ENCODE measurements at places on chromosomes 12 and 14. TPM values are rescaled to one million over a fixed set of nuclear protein-coding genes. Genes with fewer than 3 reads are reported as not detected.

- peak overlapping the region; percentile 21 for H3K4me3 ChIP-seq
- no peak for DNase-seq
- no peak overlapping the region for H3K27ac ChIP-seq
- peaks cover 51% of the 10 kb centered on the region for H3K4me1 ChIP-seq
- H3K36me3 ChIP-seq, result no peaks in the 10 kb centered on the region
These were observed 911 bp upstream of the SCNN1A start for GRCh38 chr12:6376079-6376869.

DNA sequence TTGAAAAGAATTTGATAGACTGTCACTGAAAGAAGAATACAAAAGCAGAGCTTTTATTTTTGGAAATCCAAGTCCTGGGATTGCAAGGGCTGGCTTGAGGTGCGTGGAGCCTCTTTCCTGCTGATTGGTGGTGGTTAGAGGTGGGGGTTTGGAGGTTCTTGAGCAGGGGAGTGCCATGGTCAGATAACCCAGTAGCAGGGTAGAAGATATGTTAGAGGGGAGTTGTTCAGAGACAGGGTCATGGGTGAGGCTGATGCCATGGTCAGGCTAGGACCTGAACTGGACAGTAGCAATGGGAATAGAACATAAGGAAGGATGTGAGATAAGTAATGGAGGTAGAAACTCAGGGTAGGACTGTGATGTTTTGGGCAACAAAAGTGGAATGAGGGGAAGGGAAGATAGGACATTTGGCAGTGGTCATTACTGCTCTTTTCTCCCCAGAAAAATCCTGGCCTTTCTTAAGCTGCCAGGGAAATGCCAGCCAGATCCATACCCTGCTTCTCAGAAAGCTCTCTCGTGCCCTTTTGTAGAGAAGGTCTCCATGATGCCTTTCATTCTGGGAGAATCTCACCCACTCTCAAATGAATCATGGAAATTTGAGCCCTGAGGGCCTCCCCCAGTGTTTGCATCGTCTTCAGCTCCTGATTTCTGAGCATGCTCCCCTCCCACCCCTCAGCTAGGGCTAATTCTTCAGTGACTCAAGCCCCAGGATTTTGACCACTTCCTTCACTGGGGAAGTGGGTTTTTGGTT lies 9.5 kb downstream of the EMP1 start:
- no peaks in the 10 kb centered on the region for H3K27me3 ChIP-seq
- H3K27ac ChIP-seq, result no peak overlapping the region
- peaks cover 6% of the 10 kb centered on the region for H3K4me1 ChIP-seq
- no peaks in the 10 kb centered on the region for H3K36me3 ChIP-seq
- no peak overlapping the region for H3K4me3 ChIP-seq

- H3K4me3 ChIP-seq, result no peak overlapping the region
- peaks cover 23% of the 10 kb centered on the region for H3K4me1 ChIP-seq
- no peak overlapping the region for H3K27ac ChIP-seq
- no peaks in the 10 kb centered on the region for H3K36me3 ChIP-seq
These were observed 47.9 kb downstream of the WDR20 start for GRCh38 chr14:102187568-102188001.

GRCh38 chr14:50964683-50965390 lies 20.6 kb upstream of the PYGL start:
- H3K4me3 ChIP-seq, result no peak overlapping the region
- no peak for DNase-seq
- H3K4me1 ChIP-seq, result no peaks in the 10 kb centered on the region
- H3K36me3 ChIP-seq, result no peaks in the 10 kb centered on the region
- no peak overlapping the region for H3K27ac ChIP-seq

DNA sequence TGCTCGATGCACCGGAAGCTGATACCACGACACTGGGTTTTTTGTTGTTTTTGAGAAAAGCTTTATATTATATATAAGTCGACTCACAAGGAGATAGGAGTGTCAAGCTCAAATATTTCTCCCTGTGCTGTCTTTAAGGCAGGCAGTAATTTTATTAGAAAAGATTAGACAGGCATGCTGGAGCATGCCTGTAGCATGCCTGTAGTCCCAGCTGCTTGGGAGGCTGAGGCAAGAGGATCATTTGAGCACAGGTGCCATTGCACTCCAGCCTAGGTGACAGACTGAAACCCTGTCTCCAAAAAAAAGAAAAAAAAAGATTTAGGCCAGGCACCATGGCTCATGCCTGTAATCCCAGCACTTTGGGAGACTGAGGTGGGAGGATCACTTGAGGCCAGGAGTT lies 51.8 kb downstream of the GNS start:
- no peaks in the 10 kb centered on the region for H3K27me3 ChIP-seq
- H3K4me3 ChIP-seq, result no peak overlapping the region
- peaks cover 11% of the 10 kb centered on the region for H3K36me3 ChIP-seq

DNA sequence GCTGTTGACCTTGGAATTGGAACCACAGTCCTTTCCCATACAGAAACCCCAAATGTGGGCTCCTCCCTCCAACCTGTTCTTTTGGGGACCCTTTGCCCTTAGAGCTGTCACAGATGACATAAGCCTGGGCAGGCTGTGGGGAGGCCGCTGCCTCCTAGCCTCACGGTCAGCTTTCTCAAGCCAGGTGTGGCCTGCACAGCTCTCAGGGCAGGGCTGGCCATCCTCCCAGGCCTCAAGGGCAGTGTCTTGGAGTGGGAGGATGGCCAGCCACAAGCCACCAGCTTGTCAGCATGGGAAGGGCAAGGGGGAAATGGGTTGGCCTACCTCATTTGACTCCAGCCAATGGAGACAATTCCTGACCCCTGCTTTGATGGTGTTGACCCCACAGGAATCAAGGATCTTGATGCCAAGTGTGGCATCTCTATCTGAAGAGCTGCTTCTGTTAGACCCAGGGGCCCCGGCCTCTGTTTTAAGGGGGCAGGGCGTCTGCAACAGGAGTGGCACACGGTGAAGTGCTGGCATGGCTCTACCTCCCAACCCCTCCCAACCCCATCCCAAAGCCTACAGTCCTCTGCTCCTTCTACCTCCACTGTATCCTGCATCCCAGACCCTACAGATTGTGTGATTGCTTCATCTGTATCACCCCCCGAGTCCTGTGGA lies 11.5 kb downstream of the CBLN3 start:
- peaks cover 9% of the 10 kb centered on the region for H3K4me1 ChIP-seq
- no peak overlapping the region for H3K4me3 ChIP-seq
- no peaks in the 10 kb centered on the region for H3K27me3 ChIP-seq
- H3K27ac ChIP-seq, result no peak overlapping the region

GRCh38 chr14:75313294-75313693 lies 34.7 kb downstream of the FOS start:
- no peaks in the 10 kb centered on the region for H3K4me1 ChIP-seq
- no peak overlapping the region for H3K4me3 ChIP-seq
- no peaks in the 10 kb centered on the region for H3K36me3 ChIP-seq
- DNase-seq, result no peak
- no peak overlapping the region for H3K27ac ChIP-seq
- H3K27me3 ChIP-seq, result no peaks in the 10 kb centered on the region

DNA sequence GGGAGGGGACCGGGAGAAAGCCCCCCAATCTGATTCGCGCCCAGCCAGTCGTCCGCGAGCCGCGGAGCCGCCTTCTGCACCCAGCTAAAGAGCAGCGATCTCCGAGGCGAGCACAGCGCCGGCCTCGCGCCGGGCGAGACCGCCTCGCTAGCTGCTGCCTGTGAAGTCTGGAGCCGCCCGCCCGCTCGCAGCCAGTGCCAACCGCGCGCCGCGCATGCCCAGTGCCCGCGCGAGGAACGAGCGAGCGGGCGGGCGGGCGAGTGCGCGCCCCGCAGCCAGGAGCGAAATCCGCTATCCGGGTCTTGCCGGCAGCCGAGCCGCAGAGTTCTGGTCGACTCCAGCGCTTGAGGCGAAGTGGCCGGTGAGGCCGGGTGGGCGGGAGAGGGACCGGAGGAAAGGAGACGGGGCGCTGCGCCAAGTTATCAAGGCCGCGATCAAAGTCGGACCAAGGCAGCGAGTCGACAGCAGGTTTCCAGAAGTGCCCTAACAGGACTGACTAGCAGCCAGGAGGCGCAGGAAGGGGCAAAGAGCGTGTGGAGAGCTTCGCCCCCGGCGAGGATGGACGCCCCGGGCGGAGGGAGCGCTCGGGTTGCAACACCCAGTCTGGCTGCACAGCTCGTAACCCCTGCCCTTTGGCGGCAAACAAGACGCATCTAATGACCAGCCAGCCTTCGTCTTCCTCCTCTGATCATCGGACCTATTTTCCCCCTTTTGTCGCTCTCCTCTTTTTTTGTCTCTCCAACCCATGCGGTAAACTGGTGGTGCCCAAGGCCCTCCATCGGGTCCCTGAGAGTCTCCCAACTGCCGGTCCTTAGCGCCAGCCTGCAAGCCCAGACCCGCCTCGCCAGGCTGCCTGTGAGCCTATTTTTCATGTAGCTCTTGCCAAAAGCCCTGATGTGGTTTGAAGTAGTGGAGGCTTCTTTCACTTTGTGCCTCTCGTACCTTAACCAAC lies at the start of gene EPS8:
TSS of gene EPS8 (minus strand) at position 169 of the 952 bp plus-strand sequence. CDS start 106,437 bp downstream, outside the sequence.
- H3K27me3 ChIP-seq, result peaks cover 3% of the 10 kb centered on the region
- H3K36me3 ChIP-seq, result no peaks in the 10 kb centered on the region
- DNase-seq, result peak; percentile 88
- H3K4me1 ChIP-seq, result peaks cover 19% of the 10 kb centered on the region
- no peak within 1 kb of the TSS for H3K27ac ChIP-seq

GRCh38 chr12:124621296-124621660 lies 53.9 kb upstream of the NCOR2 start:
- DNase-seq, result no peak
- H3K4me1 ChIP-seq, result peaks cover 2% of the 10 kb centered on the region
- no peaks in the 10 kb centered on the region for H3K36me3 ChIP-seq
- no peak overlapping the region for H3K4me3 ChIP-seq

GRCh38 chr14:22112004-22112403 lies 438.4 kb upstream of the OR4E1 start:
- peak overlapping the region; percentile 40 for H3K4me3 ChIP-seq
- DNase-seq, result peak; percentile 35
- no peaks in the 10 kb centered on the region for H3K4me1 ChIP-seq
- no peaks in the 10 kb centered on the region for H3K36me3 ChIP-seq
- no peak overlapping the region for H3K27ac ChIP-seq

- no peaks in the 10 kb centered on the region for H3K36me3 ChIP-seq
- no peak overlapping the region for H3K4me3 ChIP-seq
- no peaks in the 10 kb centered on the region for H3K27me3 ChIP-seq
- no peak overlapping the region for H3K27ac ChIP-seq
- peaks cover 27% of the 10 kb centered on the region for H3K4me1 ChIP-seq
These were observed 52.6 kb downstream of the RBMS2 start for GRCh38 chr12:56574210-56574609.

- no peak overlapping the region for H3K27ac ChIP-seq
- H3K4me3 ChIP-seq, result no peak overlapping the region
- no peak for DNase-seq
- H3K4me1 ChIP-seq, result no peaks in the 10 kb centered on the region
These were observed 158.1 kb downstream of the AEBP2 start for GRCh38 chr12:19597167-19598026.

DNA sequence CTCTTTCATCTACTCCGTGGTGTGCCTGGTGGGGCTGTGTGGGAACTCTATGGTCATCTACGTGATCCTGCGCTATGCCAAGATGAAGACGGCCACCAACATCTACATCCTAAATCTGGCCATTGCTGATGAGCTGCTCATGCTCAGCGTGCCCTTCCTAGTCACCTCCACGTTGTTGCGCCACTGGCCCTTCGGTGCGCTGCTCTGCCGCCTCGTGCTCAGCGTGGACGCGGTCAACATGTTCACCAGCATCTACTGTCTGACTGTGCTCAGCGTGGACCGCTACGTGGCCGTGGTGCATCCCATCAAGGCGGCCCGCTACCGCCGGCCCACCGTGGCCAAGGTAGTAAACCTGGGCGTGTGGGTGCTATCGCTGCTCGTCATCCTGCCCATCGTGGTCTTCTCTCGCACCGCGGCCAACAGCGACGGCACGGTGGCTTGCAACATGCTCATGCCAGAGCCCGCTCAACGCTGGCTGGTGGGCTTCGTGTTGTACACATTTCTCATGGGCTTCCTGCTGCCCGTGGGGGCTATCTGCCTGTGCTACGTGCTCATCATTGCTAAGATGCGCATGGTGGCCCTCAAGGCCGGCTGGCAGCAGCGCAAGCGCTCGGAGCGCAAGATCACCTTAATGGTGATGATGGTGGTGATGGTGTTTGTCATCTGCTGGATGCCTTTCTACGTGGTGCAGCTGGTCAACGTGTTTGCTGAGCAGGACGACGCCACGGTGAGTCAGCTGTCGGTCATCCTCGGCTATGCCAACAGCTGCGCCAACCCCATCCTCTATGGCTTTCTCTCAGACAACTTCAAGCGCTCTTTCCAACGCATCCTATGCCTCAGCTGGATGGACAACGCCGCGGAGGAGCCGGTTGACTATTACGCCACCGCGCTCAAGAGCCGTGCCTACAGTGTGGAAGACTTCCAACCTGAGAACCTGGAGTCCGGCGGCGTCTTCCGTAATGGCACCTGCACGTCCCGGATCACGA lies 2.2 kb downstream of the SSTR1 start:
- H3K27ac ChIP-seq, result no peak overlapping the region
- peaks cover 49% of the 10 kb centered on the region for H3K27me3 ChIP-seq
- H3K4me1 ChIP-seq, result peaks cover 41% of the 10 kb centered on the region

DNA sequence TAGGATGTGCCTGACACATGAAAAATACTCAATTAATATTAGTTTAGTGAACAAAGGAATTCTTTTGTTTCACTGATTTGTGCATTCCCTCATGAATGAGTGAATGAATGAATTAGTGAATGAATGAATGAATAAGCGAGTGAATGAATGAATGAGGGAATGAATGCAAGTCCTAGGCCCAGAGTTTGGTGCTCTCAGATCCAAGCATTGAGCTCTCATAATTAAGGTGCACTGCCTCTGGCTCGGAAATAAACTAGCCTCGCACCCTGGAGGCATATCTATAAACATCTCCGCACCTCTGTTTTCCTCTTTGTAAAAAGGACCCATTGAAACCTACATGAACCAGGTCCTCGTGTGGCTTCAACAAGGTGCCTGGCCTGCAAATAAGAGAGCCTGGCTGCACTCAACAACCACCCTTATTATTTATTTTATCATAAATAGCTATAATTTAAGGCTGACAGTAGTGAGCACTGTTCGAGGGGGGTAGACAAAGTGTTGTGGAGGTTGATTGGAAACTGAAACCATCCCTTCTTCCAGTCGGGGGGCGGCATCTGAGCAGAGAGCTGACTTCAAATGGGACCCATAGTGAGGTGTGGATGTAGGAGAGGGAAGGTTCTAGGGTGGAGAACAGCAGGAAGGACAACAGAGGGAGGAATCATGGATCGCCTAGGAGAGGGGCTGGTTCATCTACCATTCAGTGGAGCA lies 316.8 kb downstream of the BCL11B start:
- no peaks in the 10 kb centered on the region for H3K36me3 ChIP-seq
- H3K4me1 ChIP-seq, result no peaks in the 10 kb centered on the region
- no peak overlapping the region for H3K4me3 ChIP-seq

TMEM233 gene
- total RNA-seq, result not detected

SCN8A gene
- 0.14 TPM for total RNA-seq

OR6C2 gene
- not detected for total RNA-seq

NOVA1 gene
- total RNA-seq, result not detected

PLCZ1 gene
- total RNA-seq, result not detected

EIF2B1 gene
- 36.0 TPM for total RNA-seq

ZC3H14 gene
- total RNA-seq, result 36.5 TPM

AEBP2 gene
- total RNA-seq, result 42.9 TPM

TRIM9 gene
- 0.19 TPM for total RNA-seq

OVCH1 gene
- total RNA-seq, result not detected

GPRC5D gene
- total RNA-seq, result not detected
